Stimulated activated CD4-positive, alpha-beta T cell treated with anti-CD3 and anti-CD28 coated beads, Interleukin-15, amount 100 ng/mL, for 1 hour (primary cell): ENCODE measurements at places on chromosomes 3 and 15.

GRCh38 chr3:56406826-56407515 lies 61.3 kb downstream of the ERC2 start:
- no peak for DNase-seq

DNA sequence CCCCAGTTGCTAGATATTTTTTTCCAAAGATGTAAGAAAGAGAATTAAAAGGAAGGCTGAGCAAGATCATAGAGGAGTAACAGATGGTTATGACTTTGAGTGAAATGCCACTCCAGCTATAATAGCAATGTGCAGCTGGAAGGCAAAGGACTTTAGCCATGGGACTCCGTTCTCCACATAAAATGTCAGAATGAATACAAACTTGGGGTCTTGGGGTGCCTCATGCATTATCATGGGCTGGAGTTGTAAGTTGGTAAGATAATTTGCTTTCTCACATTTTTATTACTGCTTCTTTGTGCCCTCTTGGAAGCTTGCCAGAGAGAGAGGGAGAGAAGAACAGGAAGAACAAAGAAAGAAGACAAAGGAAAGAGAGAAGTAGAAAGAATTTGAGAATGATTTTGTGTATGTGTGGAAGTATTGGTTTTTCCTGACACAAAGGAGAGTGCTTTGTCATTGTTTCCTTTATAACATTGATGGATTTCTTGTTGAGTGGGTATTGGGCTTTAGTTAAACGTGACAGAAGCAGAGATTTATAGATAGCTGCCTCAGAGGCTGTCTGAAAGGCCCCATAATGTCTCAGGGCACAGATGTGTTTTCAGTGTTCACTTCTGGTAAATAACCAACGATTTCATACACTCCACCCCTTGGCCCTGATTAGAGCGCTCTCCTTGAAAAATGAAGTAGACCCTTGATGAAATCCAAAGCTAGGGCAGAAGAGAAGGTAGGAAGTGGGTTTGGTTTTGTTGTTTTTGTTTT lies 715.3 kb downstream of the NR2F2 start:
- no peak for DNase-seq

GRCh38 chr3:180117381-180118163 lies 80.8 kb upstream of the PEX5L start:
- no peak for DNase-seq

- no peak for DNase-seq
Observed at GRCh38 chr3:124352149-124352539, 360.2 kb upstream of the ROPN1 start.

GRCh38 chr3:171372694-171373093 lies 87.5 kb downstream of the TNIK start:
- DNase-seq: no peak

- DNase-seq: no peak
Observed at GRCh38 chr3:106714400-106714799, 662.8 kb upstream of the CCDC54 start.

DNA sequence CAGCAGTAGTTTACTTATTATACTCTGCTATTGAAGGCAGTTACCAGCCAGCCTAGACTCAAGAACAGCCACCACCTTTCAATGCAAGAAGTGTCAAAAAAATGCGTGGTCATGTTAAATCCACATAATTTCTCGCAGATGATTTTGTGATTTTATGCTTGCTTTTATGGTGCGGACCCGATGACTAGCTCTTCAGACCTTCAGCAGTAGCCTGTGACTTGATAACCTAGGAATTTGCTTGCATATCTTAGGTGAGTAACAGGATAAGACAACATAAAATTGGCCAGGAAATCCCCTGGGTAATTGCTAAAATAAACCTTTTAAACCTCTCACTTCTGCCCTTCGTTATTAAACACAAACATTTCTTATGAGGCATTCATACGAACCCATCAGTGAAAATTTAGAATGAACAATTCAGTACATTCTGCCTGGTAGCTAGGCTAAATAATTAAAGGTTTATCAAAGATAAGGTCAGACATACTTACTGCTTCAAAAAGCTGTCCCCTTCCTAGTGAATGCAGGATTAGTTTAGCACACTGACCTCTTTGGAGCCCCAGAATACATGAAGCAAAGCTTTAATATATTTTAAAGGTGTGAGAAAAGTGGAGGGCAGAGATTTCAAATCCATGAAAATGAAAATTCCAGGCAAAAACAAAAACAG lies 798.8 kb downstream of the OTOL1 start:
- DNase-seq: no peak

GRCh38 chr3:132713977-132714727 lies 8.1 kb downstream of the NPHP3 start:
- DNase-seq: no peak

DNA sequence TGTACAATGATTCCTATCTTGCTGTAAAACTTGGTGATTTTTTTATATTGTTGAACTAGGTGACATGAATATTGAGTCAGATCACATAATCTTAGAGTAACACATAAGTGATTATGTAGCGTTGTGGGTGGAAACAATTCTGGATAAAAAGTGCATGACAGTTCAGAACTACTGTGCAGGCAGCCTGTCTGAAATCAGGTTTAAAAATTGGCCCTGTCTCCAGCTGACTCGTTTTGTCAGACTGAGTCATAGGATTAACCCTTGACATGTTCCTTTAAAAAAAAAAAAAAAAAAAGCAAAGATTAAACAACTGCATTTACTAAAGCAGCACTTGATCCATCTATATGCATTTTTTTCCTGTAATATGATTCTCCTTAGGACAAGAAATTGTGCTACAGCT lies 160.0 kb upstream of the CGNL1 start:
- no peak for DNase-seq

DNA sequence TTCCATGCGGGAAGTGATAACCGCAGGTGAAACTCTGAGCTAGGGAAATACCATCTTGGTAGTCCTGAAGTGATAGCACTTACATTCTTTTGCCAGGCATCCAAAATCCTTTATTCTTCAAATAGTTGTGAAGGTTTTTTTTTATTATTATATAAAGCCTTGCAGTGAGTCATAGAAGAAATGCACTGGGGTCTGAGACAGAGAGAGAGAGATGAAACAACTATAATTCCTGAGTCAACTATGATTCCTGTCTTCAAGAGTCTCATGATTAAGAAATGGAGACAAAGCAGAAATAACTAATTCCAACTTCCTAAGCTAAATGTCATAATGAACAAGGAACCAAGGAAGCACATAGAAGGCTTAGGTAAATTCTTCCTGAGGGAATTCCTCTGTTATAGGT lies 495.6 kb downstream of the LPP start:
- DNase-seq: no peak

DNA sequence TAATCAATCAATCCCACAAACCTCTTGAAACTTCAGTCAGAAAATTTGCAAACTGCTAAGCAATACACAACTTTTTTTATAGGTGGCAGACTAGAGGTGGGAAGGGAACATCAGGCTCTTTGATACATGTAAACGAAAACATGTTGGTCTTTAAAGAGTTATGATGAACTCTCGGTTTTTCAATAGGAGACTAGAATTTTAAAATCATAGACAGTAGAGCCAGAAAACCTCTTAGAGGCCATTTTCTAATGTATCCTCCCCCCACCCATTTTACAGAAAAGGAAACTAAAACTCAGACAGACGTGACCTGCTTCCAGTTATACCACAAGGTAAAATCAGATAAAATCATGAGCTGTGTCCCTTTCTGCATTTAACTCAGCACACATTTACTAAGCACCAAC lies 179.1 kb upstream of the LPP start:
- no peak for DNase-seq

DNA sequence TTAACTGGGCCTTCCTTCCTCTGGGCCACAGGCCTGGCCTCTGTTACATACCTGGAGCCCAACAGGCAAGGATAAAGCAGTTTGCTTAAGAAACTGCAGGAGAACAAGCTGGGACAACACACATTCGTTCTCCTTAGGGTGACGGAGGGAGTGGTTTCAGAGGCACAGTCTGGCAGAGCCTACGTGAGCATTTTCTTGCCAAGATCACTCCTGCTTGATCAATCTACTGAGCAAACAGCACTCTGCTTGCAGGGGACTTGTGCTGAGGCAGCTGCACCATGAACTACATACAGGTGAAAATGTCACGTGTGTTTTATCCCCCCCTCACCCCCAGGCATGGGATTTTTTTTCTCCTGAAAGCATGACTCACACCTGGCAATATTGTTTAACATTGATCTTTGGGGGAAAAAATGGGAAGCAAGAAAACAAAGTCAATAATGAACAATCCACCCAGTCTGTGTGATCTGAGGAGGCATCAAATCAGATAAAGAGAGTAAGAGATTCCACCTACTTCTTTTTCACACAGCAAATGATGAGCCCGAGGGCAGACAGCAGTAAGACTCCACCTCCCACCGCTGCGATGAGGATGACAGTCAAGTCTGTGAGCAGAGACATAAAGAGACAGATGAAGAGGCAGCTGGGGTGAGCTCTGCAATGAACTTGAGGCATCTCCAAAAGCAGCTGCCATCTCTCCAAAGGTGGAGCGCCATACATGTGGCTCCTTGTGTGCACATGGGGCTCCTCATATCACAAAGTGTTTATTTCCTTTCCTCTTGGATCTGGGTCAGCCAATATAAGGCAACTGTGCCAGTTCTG lies 57.4 kb downstream of the CDCP1 start:
- DNase-seq: no peak
